Hindlimb muscle (tissue), 1 donor: ENCODE measurements at places on chromosomes 13 and 19. TPM values are rescaled to one million over a fixed set of nuclear protein-coding genes. Genes with fewer than 3 reads are reported as not detected.

Gene ACTMAP
- polyA plus RNA-seq = 12.7 TPM

Gene ADPRHL1
- polyA plus RNA-seq = 263 TPM

Gene MAP4K1
- polyA plus RNA-seq = 12.2 TPM

Gene OR4F17
- polyA plus RNA-seq = not detected
